ENCODE measurements at places on chromosomes 7 and 10.

GRCh38 chr10:7457478-7458316, 46.9 kb upstream of the SFMBT2 start:
- DNase-seq: no peak

DNA sequence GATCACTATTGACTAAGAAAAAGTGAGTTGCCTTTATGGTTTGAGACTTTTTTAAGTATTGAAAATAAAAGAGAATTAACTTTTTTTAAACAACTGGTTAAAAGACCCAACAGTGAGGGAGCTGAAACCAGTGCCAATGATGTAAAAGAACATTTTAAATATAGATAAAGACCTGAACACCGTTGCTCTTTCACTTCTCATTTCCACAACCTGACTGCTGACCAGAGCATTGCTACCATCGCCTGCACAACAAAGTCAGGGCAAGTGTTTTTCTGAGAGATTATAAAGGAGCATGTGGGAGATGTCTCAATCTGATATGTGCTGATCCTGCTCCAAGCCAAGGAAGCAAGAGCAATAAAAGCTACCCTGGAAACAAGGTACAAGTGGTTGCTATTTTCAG, 34.7 kb downstream of the IMMP2L start:
- no peak for DNase-seq

GRCh38 chr7:132488634-132489302, 87.5 kb downstream of the PLXNA4 start:
- DNase-seq: no peak

DNA sequence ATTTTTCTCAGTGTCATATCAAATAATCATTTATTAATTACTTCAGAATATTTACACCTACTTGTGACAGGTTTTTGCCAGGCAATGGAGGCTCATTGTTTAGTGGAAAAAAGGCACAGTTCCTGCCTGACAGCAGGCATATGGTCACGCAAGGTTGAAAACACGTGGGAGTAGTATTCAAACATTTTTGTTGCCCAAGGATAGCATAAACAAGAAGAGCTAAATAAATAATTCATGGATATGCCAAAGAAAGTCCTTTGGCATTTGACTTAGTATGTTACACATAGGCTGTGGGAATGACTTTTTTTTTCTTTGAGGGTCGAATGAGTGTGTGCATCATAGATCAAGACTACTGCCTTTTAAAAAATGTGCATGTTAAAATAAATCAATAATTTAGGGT, 120.5 kb upstream of the SEMA3E start:
- DNase-seq: no peak

DNA sequence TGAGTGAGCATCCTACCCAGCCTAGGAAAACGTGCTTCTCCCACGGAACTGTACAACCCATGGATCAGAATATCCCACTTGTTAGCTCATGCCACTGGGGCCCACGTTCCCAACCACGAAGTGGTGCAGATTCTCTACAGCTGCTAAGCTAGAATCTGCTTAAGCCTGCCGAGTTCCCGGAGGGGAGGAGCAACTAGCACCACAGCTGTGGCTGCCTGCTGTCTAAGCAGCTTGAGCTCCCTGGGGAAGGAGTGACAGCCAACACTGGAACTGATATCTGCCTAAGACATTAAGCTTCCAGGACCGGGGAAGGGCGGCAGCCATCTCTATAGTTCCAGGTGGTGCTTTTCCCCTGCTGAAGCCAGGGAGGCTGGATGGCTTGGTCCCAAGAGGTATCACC, 334.7 kb upstream of the CHRM2 start:
- no peak for DNase-seq

DNA sequence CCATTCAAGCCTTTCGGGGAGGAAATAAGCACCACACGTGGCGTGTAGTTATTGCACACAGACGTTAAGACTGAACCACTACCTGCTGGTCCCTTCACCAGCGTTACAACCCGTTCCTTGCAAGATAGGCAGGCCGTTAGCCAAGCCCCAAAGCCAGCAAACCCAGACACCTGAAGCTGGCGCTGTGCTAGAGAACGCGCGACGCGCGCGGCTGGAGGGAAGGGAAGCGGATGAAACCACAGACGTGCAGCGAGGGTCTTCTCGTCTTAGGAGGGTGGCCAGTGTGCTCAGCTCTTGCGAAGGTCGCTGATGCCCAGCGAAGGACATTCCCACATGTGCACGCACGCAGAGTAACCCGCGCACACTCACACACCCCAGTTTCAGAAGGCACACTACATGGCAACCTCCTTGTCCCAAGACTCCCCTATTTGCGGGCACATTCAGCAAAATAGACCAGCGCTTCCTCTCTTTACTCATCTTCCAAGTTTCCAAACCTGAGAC, 980 bp downstream of the TMEM26 start:
- no peak for DNase-seq

DNA sequence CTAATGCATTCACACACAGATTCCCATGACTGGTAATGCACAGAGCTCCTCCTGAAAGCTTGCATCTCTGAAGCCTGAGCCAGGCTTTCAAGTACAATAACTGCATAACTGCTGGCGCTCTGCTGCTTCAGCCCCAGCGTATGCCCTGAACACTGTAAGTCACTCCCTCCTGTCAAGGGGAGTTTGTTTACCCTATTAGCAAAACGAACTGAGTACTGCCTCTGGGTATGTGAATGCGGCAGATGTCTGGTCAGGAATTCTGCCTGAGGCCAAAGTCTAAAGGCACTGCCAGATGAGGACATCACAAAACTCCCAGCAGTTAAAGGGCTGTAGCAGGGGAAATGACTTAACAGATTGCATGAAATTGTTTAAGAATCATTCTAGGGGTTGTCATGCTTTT, 97.7 kb downstream of the NRCAM start:
- no peak for DNase-seq

GRCh38 chr10:77290528-77291155, 347.0 kb downstream of the KCNMA1 start:
- no peak for DNase-seq

DNA sequence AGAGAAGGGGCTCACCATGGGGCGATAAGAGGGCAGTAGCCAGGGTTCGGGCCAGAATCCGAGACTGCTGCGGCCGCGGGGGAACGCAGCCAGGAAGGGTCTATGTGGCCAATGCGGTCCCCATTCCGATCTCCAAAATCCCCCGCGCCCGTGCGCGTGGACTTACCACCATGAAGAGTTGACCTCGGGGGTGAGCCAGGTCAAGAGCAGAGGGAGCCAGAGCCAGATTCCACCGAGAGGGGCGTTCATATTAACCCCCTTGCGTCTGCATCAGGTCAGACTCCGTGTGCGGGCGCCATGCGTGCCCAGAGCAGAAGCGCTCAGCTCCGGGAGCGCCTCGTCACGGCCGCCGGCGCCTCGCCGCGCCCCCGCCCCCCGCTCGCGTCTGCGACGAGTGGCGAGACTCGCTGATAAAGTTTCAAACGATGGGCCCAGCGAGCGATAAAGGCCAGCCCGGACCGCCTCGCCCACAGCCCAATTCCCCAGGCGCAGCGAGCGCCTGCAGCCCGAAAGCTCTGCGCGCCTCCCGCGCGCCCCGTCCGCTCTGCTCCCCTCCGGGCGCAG, at the start of gene WNT2:
Gene WNT2, minus strand, starts transcription at position 318 of the 564 bp plus-strand sequence. Its CDS starts 69 bp downstream, at position 249.
- no peak for DNase-seq

DNA sequence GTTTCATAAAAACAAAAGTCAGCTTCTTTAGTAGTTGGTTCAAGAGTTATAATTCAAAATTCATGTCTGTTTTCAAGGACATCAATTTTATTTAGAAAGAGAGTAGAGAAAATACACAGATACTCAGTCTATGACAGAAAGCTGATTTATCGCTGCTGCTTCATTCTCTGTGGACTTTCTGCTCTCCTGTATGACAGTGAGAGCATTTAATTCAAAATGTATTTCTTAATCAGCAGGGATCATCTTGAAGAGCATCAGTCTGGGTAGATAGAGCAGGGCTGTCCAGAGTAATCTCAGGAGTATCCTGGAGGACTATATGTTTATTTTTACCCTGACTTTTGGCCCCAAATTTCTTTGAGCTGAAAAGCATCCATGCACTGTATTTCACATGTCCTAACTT, 1676.7 kb downstream of the REEP3 start:
- no peak for DNase-seq

- no peak for DNase-seq
Observed at GRCh38 chr10:110643035-110643652, 992 bp upstream of the RBM20 start.

GRCh38 chr10:60905580-60905979, 38.4 kb downstream of the RHOBTB1 start:
- DNase-seq: no peak

GRCh38 chr10:815338-816090, 116.0 kb downstream of the LARP4B start:
- no peak for DNase-seq
